ENCODE measurements at places on chromosomes 1 and 21.

DNA sequence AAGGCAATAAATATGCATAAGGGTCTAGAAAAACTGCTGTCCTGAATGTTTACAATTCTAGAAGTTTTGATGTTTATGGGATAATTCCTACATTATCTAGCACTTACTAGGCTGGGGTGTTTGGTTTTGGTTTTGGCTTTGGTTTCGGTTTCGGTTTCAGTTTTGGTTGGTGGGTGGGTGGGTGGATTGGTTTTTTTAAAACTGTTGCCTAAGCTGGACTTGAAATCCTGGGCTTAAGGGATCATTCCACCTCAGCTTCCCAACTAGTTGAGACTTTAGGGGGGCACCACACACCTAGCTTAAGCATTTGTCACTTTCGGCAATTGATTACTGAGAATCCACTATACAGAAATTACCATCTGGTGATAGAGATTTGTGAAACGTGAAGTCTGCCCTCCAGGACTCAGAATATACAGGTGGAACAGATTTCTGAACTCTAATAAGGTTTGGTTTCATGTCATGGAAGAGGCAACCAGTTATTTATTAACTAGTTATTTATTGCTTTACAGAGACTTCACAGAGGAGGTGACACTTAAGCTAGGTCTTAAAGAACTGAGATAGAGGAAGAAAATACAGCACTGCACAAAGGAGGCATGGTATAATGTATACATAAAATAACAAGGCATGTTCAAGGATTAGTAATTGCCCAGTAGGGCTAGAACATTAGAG is 69.6 kb downstream of the PIK3R3 start:
- DNase-seq = no peak

DNA sequence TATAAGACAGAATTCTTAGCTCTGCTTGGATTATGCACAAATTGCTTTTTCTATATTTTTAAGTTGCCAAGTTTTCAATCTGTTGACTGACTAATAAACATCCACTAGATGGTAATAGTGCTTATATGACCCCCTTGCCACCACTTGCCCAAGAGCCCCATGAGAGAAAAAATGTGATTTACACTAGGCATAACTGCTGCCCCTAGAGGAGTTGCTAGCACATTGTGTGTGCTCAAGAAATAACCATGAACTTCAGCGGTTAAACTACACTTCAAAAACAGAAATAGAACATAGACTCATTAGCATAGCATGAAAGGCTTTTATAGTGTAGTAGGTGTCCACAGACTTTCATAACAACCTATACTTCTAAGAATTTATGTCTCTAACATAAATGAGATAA is 61.4 kb downstream of the BRINP3 start:
- no peak for DNase-seq

- DNase-seq = peak; percentile 60
These were observed at the start of gene IFNLR1 for GRCh38 chr1:24186993-24187790. IFNLR1 (minus strand) TSS chr1:24187289; CDS start chr1:24187248, 41 bp downstream.

DNA sequence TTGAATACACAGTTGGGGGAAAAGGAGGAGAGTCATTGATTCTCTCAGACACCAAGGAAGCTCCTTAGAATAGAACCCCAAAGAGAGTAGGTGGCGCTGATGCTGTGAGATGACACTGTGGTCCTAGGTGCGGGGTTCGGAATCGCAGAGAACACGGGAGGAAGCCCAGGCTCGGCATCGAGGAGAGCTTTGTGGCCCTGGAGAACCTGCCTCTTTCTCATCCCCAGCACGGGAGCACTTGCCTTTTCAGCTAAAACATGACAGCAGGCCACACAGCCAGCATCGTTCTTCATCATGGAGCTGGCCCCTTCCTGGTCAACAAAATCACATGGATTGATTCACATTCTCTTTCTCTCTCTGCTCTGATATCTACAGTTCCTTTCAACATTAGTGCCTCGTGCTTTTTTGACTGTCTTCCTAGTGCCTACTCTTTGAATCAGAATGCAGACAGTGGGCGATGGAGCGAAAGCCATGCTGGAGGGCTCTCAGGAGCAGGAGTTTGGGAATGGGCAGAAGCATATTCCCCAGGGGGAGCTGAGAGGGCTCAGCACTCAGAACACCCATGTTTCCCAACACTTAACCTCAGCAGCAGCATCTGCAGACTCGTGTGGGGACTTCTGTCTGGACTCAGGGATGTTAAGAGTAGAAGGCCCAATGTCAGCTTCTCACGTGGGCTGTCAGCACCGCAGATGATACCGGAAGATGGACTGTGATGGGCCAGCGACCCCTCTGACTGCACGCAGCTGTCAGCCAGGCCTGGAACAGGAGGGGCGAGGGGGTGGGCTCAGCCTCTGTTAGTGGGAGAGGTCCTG is 539.4 kb downstream of the KIF26B start:
- no peak for DNase-seq

DNA sequence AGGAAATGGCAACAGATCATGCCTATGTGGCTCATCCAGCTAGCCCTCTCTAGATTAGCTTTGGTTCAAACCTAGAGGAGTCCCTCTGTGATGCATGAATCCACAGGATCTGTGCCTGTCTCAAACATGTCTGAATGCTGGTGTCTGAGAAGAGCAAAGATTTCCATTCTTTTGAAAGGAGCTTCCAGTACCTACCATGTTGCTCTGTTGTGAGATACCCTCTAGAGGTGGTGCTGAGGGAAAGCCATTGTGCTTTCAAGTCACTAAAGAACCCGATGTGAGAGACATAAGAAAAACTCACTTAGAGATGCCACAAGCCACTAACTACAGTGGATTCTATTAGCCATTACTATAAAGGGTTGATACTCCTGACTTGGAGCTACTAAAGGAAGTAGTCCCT is 103.6 kb downstream of the LRRC40 start:
- no peak for DNase-seq

DNA sequence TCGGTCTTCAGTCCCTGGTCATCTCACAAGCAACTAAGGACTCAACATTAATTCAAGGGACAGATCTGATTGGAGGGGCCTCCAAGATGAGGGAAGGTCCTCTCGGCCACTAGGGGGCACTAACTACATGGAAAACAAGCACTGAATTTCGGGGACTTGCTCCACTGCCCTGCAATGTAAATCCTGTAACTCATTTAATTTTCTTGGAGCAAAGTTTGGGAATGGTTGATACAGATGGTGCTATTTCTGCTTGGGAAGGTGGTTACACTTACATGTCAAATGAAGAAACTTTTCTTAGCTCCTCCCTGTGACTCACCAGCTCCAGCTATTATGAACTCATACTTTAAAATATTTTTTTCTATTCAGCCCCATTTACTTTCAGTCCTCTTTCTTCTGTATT is 97.4 kb upstream of the KCNJ15 start:
- DNase-seq = peak; percentile 23

DNA sequence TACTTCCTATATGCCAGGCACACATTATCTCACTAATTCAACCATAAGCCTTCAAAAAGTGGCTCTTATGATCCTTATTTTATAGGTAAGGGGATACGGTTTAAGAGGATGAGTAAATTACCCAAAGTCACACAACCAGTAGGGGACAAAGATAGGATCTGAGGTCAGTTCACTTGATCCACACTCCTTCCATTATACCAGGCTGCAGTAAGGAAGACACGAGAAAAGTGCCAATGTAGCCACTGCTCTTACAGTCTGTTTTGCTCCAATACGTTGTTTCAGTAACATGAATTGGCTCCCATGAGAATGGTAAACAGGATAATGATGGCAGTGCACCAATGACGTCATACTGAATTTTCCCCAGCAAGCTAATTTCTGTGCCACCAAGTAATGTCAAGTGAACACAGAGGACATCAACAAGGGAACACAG is 15.4 kb upstream of the GUCA2A start:
- no peak for DNase-seq

- DNase-seq = no peak
These were observed 70.6 kb downstream of the SNRPE start for GRCh38 chr1:203931953-203932352.

DNA sequence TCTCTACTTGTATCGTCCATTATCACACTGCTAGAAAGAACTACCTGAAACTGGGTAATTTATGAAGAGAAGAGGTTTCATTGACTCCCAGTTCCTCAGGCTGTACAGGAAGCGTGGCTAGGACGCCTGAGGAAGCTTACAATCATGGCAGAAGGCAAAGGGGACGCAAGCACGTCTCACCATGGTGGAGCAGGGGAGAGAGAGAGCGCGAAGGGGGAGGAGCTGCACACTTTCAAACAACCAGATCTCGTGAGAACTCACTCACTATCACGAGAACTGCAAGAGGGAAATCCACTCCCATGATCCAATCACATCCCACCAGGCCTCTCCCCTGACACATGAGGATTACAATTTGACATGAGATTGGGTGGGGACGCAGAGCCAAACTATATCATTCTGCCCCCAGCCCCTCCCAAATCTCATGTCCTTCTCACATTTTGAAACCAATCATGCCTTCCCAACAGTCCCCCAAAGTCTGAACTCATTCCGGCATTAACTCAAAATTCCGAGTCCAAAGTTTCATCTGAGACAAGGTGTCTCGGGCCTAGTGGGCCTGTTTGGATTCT is 8.0 kb downstream of the MMEL1 start:
- no peak for DNase-seq

DNA sequence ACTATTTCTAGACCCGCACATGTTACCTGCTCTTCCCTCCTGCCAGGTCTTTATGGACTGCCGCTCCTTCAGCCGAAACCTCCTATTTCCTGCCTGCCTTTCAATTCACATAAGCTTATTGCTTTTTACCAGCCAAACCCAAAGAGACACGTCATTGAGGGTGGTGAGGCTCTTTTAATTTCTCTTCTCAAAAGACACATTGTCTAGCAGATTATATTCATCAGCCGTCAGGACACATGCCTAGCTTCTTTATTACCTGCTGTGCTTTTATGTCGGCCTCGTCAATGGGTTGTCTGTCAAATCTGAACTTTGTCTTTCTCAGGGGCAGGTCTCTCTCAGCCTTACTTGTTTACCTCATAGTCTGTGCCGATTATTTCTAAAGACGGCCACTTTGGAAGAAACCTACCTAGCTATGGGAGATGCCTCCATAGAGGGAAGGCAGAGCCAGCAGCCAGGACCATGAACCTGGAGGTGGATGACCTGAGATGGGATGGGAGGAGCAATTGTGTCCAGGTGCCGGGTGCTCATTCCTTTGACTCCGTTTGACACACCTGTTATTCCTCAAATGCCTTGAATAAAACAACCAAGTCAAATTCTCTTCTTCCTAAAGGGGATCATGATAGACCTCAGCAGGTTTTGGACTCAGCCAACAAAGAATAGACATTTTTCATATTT is 42.0 kb downstream of the ZBTB18 start:
- no peak for DNase-seq

DNA sequence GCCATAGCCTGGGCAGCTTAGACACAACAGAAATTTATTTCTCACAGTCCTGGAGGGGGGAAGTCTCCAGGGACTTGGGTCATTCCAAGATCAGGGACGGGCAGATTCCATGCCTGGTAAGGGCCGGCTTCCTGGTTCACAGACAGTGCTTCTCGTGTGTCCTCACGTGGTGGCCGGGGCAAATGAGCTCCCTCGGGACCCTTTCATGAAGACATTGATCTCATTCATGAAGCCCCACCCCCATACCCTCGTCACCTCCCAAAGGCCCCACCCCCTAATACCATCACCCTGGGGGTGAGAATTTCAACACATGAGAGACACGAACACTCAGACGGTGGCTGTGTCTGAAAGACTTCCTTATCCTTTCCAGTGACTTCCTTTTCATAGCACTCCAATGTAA is 51.5 kb downstream of the ACOT7 start:
- DNase-seq = no peak

- no peak for DNase-seq
These were observed 2.4 kb downstream of the CFH start for GRCh38 chr1:196654271-196654670.

DNA sequence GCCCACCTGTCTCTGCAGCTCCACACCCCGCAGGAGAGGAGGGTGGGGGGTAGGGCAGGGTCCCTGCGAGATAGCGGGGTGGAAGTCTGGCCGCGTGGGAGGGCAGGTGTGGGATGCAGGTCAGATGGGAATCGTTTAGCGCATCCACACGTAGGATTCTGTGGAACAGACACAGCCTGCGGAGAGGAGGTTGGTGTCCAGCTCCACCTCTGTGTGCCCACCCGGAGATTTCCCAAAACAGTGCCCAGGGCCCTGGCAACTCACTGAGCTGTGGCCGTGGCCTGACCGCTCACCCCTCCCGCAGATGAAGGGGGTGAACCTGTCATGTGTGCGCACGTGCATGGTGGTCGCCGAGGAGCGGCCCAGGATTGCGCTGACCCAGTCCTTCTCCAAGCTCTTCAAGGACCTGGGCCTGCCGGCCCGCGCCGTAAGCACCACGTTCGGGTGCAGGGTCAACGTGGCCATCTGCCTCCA is 46.9 kb downstream of the S100B start:
- DNase-seq = no peak

DNA sequence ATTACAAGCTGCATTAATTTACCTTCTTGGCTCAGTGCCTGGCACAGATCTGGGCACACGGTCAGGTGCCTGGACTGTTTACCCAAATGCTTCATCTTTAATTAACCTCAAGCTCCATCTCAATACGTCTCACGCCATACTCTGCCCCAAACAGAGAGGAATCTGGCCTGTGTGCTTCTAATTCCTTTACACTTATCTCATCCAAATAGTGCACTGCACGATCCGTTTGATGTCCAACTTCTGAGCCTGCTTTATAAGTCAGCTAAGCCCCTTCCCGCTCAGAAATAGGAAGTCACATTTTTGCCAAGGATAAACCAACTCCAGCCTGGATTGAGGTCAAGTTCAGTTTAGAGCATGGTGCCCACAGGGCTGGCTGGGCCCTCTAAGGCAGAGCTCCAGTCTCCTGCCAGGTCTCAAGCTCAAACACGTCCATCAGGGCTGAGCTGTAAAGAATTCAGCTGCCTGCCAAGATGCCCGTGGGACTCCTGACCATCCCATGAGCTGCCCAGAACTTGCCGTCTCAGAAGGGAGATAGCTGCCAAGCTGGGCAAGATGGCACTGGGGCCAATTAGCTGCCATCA is 233.5 kb downstream of the TRABD2B start:
- DNase-seq = no peak

DNA sequence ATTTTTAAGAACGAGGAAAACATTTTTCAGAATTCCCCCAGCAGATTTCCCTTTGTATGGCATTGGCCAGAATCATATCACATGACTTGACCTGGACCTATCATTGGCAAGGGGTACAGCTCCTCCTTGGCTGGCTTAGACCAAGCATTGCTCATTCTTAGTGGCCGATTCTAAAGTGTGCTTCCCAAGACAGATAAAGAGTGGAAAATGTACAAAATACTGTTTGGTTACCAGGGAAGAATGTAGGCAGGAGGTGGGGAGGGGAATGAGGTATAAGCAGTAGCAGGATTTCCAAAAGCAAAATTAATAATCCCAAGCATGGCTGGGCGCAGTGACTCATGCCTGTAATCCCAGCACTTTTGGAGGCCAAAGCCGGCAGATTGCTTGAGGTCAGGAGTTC is 75.6 kb upstream of the KRTAP11-1 start:
- no peak for DNase-seq

DNA sequence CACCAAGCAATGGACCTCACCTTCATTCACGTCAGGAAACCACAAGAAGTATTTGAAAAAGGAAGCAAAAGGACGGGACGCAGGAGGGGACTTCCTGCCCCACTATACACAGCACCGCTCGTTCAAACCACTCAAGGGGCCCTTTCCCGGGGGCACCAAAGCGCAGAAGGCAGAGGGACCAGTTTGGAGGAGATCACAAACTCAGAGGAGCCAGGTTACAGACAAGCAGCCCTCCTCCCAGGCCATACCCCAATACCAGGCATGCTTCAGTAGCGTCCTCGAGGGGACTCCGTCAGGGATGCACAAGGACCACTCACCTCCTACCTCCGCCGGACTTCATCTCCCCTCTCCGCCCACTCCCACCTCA is 685 bp downstream of the CRTC2 start:
- DNase-seq = peak; percentile 57

- no peak for DNase-seq
These were observed 35.6 kb upstream of the UTS2 start for GRCh38 chr1:7888248-7889081.

- no peak for DNase-seq
These were observed 93.9 kb upstream of the DAB1 start for GRCh38 chr1:57517587-57518374.
